ENCODE measurements at places on chromosomes 1 and 21.
A peak's percentile ranks its signal among the peaks of the same experiment; 100 is the strongest.

GRCh38 chr1:226487921-226488320, 60.6 kb upstream of the STUM start:
- DNase-seq = no peak

DNA sequence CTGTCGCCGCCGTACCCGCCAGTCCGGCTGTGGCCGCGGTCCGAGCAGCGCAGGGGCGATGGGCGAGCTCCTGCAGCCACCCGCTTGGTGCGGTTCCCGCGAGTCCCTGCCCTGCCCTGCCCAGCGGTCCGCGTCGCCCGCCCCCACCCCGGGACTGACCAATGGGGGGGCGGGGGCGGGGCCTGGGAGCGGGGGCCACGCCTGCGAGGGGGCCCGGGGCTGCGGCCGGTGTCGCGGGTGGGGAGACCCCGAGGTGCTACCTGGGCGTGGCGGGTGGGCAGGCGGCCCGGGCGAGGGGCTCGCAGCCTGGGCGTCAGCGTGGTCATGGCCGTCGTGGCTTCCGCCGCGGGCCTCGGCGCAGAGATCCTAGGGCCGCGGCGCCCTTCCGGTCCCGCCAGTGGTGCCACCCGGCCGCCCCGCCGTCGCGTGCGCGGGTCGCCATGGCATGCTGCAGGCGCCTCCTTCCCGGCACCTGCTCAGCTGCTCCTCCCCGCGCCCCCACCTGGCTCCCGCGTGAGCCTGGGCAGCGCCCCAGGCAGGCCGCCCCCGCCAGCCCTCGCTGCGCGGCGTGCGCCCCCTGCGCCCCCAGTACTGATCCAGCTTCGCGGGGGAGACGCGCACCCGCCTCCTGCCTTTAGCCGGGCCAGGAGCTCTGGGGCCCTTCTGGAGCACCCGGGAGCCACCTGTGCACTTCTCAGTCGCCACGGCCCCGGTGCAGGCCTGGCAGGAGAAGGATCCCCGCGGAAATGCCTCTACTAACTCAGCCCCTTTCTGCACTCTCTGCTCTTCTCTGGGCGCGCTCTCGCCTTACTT, at the start of gene BMP8B:
Gene BMP8B, minus strand, starts transcription at position 108 of the 813 bp plus-strand sequence. CDS start 380 bp downstream, outside the sequence.
- DNase-seq = peak; percentile 18

DNA sequence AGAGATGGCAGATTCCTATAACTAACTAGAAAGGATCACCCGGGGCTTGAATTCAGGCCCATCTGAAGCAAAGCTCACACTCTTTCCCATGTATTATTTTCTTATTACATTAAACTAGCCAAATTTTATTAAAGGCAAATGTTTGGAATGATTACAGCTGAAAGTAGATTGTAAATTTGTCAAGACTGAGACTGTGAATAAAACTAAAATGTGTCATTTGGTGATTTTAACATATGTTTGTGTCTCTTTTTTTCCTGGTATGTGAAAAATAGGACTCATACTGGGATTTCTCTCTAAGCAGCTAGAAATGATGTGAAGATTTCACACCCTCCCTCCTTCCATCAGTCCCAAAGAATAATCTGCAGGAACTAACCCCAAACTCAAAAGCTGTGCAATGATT, 19.1 kb upstream of the KIAA0040 start:
- no peak for DNase-seq

- DNase-seq = no peak
Observed at GRCh38 chr1:66927528-66927927, 2.7 kb downstream of the MIER1 start.

GRCh38 chr1:182662121-182662890, 22.1 kb downstream of the RGS8 start:
- DNase-seq = no peak

DNA sequence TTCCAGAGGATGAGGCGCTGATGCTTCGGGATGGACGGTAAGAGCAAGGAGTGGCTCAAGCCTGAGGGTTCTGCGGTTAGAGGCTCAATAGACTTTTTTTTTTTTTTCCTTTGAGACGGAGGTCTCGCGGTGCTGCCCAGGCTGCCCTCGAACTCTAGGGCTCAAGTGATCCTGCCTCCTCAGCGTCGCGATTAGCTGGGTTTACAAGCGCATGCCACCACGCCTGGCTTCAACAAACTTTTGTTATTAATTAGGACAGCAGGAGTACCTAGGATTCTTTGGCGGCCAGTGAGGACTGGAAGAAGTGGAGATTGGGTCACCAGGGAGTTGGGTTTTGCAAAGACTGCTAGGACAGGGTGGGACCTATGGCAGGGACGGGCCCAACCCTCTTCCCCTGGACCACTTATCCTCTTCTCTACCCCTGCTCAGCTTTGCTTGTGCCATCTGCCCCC, 587 bp downstream of the SCNM1 start:
- DNase-seq = no peak

GRCh38 chr1:55669293-55669692, 454.1 kb upstream of the USP24 start:
- DNase-seq = no peak

DNA sequence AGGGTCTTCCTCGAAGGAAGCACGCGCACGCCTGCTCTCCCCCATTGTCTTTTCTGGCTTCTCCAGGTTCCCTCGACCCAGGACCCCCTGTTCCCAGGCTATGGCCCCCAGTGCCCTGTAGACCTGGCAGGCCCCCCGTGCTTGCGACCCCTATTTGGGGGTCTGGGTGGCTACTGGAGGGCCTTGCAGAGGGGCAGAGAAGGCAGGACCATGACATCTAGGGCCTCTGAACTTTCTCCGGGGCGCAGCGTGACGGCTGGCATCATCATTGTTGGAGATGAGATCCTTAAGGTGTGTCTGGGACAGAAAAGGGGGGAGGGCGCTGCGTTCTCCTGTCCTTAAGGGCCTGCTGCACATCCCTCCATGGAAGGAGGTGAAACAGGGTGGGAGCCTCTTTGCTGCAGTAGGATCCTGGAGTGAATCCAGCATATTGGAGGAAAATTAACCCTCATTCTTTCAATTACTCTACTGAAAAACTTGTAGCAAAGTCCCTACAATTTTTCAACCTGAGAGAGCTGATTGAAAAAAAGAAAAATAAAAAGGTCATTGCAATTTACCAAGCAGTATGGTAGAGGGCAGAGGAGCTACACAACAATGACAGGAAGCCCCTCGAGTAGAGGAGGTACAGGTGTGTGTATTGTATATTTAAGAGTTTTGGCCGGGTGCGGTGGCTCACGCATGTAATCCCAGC, 777 bp downstream of the FLAD1 start:
- DNase-seq = no peak

DNA sequence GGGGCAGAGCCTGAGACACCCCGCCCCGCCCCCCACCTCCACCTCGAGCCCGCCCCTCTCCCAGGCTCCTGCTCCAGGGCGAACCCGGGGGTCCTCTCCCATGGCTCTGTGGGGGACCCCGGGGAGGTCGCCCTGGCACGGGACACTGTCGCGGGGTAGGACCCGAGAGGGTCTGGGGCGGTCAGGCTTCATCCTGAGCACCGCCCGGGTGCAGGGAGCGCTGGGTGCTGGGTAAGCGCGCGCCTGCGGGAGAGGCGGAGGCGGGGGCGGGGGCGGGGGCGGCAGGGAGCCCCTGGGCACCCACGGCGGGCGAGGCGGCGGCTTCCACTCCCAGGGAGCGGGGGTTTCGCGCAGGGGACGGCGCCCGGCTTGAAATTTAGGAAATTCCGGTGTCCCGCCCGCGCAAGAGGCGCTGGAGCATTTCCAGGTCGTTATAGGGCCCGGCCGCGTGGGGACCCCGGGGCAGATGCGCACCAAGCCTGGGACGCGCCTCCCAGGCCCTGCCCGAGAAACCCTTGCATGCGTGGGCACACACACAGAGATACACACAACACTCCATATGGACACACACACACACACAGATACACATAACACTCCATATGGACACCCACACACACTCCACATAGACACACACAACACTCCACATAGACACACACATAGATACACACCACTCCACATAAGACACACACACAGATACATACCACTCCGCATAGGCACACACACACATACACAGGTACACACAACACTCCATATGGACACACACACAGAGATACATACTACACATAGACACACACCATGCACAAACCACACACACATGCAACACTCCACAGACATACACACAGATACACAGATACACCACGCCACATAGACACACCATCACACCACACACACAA, 48.7 kb upstream of the SLC19A1 start:
- DNase-seq = peak; percentile 53

DNA sequence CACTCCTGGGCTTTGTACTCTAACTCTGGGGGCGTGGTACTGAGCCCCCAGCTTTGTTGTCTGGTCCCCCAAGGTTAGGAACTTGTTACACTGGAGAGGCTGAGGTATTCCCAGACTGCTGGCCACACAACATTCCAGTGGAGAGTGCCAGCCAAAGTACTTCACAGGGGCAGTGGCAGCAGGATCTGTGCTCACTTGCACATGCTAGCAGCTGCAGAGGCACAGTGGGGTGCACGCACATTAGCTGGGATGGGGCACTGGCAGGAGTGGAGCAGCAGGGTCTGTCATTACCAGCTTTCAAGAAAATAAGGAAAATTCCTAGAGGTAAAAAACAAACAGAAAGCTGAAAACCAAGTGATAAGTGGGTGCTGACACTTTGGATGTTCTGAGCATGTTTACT, 31.0 kb downstream of the ZNF691 start:
- DNase-seq = no peak

- DNase-seq = no peak
Observed at GRCh38 chr1:92274939-92275338, 23.8 kb downstream of the GLMN start.

- DNase-seq = no peak
Observed at GRCh38 chr21:34190576-34191321, 117.4 kb downstream of the MRPS6 start.

GRCh38 chr1:200909071-200909470, 14.4 kb downstream of the INAVA start:
- no peak for DNase-seq

DNA sequence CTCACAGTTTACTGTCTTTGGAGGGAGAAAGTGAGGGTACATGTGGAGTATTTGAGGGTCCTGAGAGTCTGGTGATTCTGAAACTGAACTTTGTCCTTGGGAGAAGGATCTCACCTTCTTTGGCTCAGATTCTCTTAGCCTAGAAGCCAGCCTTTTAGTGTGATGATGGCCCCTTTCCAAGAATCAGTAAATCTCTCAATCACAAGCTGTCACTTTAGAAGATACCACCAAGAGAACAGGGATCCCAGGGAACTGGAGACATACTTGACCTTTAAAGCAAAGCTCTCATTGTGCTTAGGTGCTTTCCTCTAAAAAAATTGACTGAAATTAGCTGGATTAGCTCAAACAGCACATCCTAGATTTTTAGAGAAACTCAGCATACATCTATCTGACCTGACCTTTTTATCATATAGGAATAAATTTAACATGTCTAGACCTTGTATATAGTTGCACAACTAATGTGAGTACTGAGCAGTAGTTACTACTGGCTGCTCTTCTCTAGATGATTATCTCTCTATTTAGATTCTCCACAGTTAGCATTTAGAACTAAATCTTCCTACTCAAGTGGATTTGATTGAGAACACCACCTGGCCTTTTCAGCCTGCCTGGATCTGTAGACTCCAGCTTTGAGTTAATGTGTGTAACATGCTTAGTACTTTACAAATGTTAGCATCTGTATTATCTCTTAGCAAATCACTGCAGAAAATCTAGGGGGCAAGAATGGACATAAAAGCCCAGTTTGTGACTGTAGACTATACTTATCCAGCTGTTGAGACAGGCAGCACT, 157.7 kb downstream of the MAST2 start:
- no peak for DNase-seq

GRCh38 chr1:155185783-155186066, 12.1 kb downstream of the TRIM46 start:
- no peak for DNase-seq

DNA sequence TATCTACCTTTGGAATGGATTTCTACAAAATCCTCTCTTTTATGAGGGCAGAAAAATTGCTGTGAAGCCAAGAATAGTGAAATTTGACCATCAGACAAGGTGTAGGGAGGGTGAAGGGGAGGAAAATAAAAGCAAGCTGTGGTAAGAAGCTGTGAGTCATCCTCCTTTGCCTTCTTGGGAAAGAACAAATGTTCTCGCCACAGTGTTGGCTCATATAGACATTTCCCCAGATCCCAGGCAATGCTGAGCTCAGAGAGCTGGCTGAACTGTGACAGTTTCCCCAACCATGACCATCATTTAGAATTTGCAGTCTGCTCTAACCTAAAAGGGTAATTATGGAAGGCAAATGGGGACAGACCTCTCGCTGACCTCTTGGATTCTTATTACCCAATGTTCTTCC, 235.4 kb downstream of the PBX1 start:
- DNase-seq = no peak

DNA sequence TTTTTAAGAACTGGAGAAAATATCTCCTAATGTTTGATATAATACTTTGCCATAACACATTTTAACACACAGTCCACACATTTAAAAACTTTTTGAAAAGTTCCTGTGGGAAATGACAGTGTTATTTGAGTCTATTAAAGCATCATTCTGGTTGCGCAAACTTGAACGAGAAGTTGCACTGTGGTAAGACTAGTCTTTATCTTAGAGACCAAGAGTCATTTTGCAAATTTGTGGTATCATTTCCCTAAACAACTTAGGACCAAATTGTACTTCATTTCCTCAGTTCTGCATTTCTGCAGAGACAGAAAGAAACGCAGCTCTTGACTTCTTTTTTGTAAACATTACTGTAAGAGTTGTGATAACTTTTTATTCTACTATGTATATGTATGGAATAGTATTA, at the start of gene RGS18:
Gene RGS18, plus strand, starts transcription at position 282 of the 400 bp plus-strand sequence. CDS start 176 bp downstream, outside the sequence.
- DNase-seq = no peak

- DNase-seq = no peak
Observed at GRCh38 chr1:229068270-229068987, 202.5 kb upstream of the RAB4A start.

- no peak for DNase-seq
Observed at GRCh38 chr1:193763266-193763665, 576.9 kb upstream of the B3GALT2 start.

DNA sequence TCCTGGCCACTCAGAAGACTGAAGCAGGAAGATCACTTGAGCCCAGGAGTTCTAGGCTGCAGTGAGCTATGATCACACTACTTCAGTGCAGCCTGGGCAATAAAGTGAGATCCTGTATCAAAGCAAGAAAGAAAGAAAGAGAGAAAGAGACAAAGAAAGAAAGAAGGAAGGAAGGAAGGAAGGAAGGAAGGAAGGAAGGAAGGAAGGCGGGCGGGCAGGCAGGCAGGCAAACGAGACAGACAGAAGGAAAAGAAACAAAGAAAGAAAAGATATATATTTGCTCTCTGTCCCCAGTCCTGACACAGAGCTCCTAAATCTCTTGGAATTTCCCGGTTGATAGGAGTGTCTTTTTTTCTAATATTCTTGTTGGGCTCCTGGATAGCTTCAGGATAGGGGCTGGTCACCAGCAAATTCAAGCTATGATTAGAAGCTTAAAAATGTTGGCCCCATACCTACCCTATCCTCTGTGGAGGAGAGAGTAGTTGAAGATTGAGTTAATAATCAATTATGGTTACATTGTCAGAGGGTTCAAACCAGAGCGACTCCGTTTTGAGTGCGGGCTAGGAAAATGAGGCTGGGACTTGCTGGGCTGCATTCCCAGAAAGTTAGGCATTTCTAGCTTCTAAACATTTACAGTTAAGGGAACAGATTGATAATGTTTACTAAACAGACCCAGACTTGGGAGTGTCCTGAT, 3.3 kb upstream of the MIGA1 start:
- DNase-seq = no peak

- no peak for DNase-seq
Observed at GRCh38 chr1:37631036-37631435, 3.7 kb downstream of the RSPO1 start.
